ENCODE measurements at places on chromosomes 2 and 18. TPM values are rescaled to one million over a fixed set of nuclear protein-coding genes. Genes with fewer than 3 reads are reported as not detected.

DNA sequence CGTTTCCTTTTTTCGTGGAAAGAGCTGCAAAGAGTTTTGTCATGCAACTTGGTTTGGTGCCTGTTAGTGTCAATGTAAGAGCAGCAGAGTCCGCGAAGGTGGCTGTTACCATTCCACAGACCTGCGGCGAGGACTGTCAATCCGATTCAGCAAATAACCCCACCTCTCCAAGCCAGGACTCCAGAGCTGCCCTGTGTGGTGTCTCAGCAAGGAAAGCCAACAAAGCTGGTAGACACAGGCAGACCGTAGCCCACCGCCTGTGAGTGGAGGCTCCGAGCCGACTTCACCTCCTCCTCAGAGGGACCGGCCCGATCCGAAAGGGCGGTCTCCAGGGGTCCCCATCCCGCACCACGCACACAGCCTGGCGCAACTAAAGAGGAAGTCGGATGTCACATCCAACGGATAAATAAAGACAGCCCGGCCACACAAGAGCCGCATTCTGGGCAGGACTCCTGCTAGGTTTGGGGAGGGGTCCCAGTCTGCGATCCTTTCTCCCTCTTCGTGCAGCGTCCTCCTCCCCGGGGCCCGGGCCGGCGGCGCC is 819 bp downstream of the ANKRD44 start:
- peak; percentile 58 for DNase-seq

DNA sequence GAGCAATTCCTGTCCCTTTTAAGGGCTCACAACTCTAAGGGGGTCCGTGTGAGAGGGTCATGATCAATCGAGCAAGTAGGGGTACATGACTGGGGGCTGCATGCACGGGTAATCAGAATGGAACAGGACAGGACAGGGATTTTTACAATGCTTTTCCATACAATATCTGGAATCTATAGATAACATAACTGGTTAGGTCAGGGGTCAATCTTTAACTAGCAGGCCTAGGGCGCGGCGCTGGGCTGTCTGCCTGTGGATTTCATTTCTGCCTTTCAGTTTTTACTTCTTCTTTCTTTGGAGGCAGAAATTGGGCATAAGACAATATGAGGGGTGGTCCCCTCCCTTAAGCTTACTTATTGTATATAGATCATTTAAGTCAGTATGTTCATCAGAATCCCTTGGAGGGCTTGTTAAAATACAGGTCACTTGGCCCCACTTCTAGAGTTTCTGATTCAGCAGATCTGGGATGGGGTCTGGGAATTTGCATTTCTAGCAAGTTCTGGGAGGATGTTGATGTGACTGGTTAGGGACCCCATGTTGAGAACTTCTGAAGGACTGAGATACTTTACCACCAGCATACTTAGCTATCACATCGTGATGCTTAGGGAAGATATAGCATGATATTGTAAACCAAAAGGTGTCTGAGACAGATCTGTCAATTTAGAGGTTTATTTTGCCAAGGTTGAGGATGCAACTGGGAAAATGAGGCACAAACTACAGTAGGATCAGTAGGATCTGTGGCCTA is 2.8 kb upstream of the INPP4A start:
- DNase-seq: no peak

DNA sequence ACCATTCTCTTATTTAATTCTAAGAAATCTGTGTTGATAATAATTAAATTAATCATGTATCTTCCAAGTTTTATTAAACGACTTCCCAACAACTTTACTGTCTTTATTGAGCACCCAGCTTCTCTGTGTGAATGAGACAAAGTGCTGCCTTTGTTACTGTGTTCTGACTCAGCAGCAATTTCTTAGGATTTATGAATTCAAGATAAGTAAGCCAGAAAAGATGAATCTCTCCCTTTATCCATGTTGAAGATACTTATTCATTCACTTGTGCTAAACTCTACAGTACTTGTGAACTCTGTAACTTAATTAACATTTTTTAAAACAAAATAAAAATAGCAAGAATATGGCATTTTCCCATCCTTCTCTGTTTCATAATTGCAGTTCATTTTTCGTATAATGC is 1403.3 kb upstream of the DDX18 start:
- no peak for DNase-seq

Gene SETBP1
- polyA plus RNA-seq: 2.7 TPM

Gene CCDC85A
- 0.65 TPM for polyA plus RNA-seq

Data from kidney (tissue), 22 donors.